A549 (cell line): ENCODE measurements at places on chromosomes 6 and 20. TPM values are rescaled to one million over a fixed set of nuclear protein-coding genes. Genes with fewer than 3 reads are reported as not detected.

Gene SLA2
- 0.03 TPM in 1 of 3 replicates, not detected in the others for polyA plus RNA-seq

Gene SALL4
- polyA plus RNA-seq = 2.3 to 3.8 TPM (median 2.5 TPM) in 3 replicates

Gene EYS
- polyA plus RNA-seq = 0.03 to 0.05 TPM in 2 of 3 replicates, not detected in the other

Gene ARMH2
- not detected in 3 replicates for polyA plus RNA-seq

Gene ANGPT4
- 0.03 to 0.04 TPM (median 0.03 TPM) in 3 replicates for polyA plus RNA-seq

Gene BPIFA1
- polyA plus RNA-seq = not detected in 3 replicates

Gene TNNC2
- 0.17 to 0.22 TPM in 2 of 3 replicates, not detected in the other for polyA plus RNA-seq

DNA sequence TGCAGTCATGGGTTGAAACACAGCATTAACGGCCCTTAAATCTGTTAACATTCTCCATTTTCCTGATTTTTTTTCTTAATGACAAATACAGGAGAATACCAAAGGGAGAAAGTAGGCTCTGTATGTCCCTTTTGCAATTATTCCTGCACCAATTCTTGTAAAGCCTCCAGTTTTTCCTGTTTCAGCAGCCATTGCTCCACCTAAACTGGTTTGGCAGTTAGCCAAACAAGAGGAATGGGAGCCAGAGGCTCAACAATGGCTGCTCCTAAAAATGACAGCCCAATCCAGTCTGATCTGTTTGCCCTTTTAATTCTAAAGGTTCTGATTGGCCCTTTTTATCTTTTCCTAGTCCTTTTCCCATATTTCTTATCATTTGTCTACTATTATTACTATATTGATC is 284.2 kb upstream of the SGK1 start:
- DNase-seq = no peak

GRCh38 chr20:10654250-10654610 is 19.6 kb downstream of the JAG1 start:
- DNase-seq = no peak

GRCh38 chr20:46357030-46357514 is 48.8 kb upstream of the CDH22 start:
- DNase-seq = no peak

DNA sequence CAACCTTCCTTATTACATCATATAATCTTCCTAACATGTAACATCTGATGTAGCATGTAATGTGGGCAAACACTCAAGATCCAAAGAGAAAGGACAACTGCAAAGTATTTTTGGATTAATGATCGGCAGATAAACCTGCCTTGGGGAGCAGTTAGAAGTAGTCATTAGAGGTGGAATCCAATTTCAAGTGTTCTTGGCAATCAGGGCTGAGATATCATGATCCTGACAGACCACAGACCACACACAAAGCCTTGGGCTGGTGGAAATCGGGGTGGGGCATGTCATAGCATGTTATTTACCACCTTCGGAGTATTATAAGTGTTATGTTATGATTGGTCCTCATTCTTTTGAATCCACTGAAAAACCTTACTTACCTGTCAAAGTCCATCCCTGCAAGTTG is 16.3 kb downstream of the NCOA5 start:
- no peak for DNase-seq

DNA sequence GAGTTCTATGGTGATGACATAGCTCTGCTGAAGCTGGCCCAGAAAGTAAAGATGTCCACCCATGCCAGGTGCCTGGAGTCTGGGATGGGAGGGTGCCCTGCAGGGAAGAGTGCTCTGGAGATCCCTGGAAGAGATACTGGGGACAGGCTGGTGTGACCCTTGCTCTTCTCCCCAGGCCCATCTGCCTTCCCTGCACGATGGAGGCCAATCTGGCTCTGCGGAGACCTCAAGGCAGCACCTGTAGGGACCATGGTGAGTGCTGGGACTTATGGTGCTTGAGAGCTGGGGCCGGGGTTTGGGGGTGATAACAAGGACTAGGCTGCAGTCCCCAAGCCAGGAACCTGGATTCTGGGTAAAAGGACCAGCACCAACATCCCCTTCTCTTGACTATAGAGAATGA is 2.2 kb upstream of the CFB start:
- DNase-seq = no peak

DNA sequence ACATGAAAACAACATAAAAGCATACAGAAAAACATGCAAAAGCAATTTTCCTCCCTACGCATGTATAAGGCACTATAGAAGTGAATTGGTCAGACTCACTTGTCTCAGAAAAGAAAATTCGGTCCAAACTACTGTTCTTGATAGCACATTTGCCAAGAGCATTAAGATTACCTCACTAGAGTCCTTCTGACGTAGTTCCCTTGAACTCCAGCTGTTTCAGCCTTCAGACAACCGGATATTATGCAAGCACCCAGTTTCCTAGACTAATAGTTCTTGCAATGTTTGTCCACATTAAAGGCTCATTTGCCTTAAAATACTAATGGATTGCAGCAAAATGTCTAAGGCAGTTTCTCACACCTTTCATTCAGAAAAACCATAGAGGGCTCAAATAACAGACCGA is 2.5 kb upstream of the CASS4 start:
- DNase-seq = no peak

GRCh38 chr20:34043025-34043424 is 49.3 kb downstream of the RALY start:
- DNase-seq = no peak

DNA sequence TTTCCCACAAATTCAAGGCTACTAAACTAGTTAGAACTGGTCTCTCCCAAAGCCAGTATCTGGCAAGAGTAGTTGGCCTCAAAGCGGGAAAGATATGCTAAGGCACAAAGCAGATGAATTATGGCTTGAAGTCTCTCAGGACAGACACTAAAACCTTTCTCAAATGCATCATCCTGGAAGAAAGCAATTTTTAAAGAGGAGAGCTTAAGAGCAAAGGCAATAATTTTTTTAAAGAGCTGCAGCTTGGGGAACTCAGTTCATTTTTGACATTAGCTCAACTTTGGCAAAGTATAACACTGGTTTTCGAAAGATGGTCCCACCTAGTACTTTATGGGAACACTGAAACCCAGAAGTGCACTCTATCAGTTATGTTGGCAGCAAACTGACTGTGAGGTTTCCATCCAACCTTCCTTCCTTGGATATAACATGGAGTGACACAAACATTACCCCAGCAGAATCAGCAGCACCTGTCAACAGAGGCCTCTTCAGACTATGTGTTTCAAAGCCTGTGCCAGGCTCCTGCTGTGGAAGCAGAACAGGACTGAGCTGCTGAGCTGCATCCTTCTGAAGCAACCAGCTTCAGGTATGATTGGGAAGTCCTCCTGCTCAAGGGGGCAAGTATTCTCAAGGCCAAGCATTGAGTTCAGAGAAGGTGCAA is 852.3 kb upstream of the HS3ST5 start:
- no peak for DNase-seq

DNA sequence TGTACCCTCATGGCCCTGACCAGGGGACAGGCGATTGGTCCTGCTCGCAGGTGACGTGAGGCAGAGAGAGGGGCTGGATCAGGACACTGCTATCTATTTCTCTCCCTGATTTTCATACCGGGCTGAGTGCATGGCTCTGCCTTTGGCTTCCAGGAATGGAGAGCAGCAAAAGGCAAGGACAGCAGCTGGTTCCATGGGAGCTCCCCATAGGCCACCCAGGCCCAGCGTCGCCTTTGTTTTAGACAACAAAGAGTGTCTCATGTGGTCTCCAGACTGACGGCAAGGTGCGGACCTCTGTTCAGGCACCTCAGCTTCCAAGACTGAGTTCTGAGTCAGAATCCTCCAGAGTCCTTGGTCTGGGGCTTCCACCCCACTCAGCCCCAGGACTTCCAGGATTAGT is 123.1 kb downstream of the VEGFA start:
- DNase-seq = no peak

DNA sequence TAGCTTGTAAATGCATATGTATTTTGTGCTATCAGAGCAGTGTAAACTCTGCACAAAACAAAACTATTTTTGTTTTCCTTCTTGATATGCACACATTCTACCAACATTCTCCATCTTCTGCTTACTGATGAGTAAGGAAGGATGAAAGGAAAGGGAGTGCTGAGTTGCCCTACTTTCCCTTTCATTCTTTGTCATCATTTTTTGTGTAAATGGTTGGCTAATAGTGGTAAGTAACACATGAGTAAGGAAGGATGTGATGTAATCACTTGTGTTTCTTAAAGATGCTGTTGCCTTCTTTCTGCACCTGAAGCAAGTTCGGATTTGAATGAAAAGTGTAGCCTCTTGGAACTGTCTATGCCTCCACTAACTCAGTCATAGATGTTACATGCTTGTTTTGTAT is 4.6 kb upstream of the REV3L start:
- DNase-seq = no peak

- peak; percentile 71 for DNase-seq
These were observed 12.3 kb downstream of the TMEM14B start for GRCh38 chr6:10759884-10760329.

DNA sequence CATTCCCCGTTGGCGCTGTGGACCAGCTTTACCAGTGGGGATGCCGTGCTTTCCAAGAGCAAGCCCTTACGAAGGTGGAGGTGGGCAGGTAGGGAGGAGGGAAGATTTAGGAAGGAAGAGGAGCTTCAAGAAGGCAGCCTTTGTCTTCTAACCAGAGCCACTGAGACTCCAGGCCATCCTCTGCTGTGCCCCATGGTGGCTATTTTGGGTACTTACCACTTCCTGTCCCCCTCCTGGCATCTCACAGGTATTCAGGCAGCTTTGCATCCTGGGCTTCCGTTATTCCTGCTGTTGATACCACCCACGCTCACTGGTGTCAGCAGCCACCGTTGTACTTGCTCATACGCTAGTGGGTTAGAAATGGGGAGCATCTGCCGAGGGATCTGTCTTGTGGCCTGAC is 22.9 kb downstream of the ERMARD start:
- no peak for DNase-seq

DNA sequence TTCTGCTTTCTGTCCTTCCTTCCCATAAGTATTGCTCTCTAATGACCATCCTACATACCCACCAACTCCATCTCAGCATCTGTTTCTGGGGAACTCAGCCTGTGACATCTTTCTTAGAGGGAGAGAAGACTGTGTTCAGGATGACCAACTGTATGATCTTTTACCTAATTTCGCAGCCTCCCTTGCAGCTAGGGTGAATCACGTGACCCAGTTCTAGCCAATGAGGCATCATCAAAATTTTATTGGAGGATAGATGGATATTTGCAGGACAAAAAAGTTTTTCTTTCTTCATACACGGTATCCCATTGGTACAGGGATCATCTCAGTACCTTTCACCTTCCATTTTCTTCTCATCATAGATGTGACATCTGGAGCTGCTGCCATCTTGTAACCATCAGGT is 14.4 kb upstream of the MC3R start:
- no peak for DNase-seq

DNA sequence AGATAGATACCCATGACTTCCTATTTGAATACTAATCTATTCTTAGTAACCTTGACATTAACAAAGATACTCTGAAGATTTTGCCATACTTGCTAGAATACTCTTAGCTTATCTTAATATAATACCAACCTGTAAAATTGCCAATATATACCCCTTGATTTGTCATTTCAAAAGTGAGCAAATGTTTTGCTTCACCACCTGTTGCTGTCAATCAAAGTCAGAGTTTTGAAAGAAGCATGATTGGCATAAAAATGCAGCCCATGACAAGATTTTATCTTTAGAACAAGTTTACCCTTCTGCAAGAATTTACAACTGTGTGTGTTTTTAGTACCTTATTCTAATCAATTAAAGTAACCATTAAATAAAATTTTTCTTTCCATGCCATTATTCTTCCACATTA is 236.2 kb downstream of the TBX18 start:
- no peak for DNase-seq

DNA sequence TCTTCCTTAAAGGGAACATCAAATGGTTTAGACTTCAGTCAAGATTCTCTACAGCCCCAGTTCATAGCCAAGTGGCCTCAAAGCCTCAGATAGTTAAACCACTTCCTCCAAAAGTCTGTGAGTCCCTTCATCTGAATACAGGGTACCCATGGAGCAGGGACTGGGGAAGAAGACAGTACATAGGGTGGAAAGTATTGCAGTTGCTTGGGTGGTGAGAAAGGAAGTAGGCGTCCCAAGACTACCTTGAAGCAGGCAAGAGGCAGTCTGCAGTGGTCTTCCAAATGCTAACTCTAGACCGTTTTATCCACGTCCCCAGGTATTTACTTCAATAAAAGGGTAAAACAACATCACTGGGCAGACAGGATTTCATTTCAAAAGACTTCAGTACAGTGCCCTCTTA is 2.0 kb downstream of the FYN start:
- no peak for DNase-seq

DNA sequence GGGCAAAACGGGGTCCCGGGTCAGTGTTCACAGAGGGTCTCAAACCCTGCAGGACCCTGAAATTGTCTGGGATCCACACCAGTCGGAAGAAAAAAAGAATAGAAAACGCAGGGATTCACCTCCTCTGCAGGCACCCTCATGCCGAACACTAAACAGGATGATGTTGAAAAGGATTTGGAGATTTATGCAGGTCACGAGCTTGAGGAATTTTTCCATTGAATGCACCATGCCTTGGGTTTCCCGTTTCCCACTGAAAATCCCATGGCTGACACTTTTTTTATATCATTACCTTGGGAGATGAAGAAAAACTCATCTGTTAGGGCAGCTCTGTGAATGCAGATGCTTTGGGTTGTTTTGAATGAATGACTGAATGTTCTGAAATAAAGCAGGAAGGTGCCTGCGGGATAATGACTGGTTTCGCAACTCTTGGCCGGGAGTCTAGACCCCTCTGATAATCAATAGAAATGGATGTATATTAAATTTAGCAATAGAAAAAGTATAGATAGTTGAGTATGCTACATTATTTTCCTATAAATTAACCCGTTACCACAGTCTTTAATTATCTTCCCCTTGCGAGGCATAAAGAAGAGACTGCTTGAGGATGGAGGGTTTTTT is 147.5 kb upstream of the AFDN start:
- no peak for DNase-seq

DNA sequence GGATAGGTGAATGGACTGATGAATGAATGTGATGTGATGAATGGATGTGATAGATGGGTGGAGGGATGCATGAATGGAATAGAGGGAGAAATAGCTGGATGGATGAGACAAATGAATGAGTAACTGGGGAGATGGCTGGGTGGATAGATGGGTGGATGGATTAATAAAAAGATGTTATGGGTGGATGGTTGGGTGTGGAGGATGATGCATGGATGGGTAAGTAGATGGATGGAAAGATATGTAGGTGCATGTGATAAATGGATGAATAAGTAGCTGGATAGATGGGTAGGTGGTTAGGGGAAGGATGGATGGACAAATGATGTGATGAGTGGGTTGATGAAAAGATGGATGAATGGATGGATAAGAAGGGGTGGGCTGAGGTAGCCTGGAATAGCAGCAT is 4.7 kb downstream of the HNF4A start:
- no peak for DNase-seq
